Kidney tubule cell (primary cell): ENCODE measurements at places on chromosomes 7 and 10.

- peak; percentile 17 for DNase-seq
These were observed 52.6 kb downstream of the BRI3 start for GRCh38 chr7:98334081-98334480.

DNA sequence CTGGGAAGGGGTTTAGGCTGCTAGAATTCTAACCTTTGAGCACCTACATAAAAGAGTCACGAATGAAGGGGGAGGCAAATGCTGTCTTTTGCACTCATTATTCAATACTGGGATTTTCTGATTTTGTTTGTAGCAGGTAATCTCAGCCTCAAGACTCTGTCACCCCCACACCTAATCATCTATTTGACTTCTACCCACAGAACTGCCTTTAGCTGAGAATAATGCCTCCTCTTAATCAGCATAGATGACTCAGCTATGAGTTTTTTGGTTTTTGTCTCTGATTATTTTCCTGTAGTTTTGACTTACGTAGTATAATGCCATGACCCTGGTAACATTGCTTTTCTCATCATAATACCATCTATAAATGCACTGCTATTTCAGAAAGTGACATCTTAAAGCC lies 42.7 kb upstream of the CACNB2 start:
- DNase-seq, result peak; percentile 17

GRCh38 chr10:11573497-11573896 lies 38.0 kb downstream of the USP6NL start:
- peak; percentile 18 for DNase-seq

DNA sequence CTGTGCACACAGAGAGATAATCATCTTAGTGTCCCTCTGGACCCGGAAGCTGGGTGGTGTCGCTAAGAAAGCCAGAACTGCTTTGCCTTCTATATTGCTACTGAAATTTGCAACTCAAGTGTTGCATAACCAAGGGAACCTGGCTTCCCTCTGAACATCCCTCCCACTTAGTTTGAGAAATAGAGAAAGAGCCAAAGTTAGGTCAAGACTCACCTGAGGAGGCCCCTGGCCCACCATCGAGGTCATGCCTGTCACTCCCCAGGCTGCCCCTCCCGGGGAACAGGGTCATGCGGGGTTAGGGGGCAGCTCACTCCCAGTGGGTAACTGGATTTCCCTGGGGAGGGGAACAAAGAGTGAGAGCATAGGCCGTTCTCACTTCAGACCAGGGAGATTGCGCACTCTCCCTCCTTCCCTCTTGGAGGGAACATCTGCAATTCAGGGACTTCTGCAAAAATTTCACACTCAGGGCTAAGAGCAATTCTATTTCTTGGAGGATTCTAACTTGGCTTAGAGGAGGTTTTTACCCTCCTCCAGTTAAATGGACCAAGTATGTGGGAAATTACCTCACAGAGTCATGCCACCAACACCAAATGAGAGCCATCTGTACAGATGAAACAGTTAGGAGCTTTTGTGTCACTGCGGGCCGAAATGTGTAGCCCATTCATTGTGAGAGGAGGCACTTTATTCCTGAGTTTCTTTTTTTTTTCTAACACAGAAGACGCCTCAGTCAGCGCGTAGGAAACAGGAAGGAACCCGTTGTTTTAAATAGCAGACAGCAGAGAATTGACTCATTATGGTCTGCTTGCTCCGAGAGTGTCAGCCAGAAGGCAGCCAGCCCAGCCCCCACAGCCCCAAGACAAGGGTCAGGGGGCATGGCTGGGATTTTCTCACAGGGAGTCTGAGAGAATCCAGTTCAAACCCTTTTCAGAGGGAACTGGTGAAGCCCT lies 221.3 kb downstream of the ARHGAP12 start:
- DNase-seq, result peak; percentile 65

DNA sequence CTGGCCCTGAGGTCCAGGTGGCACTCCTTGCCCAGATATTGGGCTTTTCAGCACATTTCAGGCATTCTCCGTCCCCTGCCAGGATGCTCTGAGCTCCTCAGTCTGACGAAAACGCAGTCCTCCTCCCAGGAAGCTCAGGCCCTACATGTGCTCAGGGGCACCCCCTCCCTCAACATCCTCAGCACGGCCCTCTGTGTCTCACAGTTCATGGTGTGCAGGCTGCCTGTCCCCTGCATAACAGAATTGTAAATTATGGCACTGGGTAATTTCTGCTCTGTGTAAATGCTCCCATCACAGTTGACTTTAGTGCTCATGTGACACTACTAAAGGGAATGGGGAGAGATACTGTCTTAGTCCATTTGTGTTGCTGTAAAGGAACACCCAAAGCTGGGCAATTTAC lies 563.8 kb downstream of the DNAJB6 start:
- DNase-seq, result no peak

DNA sequence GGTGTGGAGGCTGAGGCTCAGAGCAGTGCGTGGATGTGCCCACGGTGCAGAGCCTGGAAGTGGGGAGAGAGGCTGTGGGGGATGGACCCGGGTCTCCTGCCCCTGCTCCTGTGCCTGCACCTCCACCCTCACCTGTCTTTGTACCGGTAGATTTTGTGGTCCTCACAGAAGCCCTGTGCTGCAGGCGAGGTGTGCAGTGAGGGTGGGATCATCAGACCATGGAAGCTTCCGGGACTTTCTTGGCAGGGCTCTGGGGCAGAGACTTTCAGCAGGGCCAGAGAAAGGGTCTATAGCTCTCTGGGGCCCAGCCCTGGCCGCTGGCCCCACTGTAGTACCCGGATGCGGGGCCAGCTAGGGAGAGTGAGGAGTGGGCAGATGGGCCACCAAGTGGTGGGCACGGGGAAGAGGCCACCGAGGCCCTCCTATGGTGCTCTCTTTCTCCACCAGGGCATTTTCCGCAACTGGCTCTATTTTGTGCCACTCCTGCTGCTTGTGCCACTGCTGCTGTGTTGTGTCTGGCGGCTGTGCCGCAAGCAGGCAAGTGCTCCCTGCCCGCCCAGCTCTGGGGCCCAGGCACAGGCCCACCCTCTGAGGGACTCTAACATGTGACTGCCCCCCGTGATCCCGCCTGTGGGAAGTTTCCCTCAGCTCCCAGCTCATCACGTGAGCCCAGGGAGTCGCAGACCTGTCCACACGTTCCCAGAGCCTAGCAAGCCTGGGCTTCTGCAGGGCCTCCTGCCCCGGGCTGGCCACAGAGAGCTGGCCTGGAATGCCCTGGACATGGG lies 22.1 kb downstream of the ANTXRL start:
- no peak for DNase-seq

- no peak for DNase-seq
These were observed 116.8 kb downstream of the PDE1C start for GRCh38 chr7:31953432-31953831.

DNA sequence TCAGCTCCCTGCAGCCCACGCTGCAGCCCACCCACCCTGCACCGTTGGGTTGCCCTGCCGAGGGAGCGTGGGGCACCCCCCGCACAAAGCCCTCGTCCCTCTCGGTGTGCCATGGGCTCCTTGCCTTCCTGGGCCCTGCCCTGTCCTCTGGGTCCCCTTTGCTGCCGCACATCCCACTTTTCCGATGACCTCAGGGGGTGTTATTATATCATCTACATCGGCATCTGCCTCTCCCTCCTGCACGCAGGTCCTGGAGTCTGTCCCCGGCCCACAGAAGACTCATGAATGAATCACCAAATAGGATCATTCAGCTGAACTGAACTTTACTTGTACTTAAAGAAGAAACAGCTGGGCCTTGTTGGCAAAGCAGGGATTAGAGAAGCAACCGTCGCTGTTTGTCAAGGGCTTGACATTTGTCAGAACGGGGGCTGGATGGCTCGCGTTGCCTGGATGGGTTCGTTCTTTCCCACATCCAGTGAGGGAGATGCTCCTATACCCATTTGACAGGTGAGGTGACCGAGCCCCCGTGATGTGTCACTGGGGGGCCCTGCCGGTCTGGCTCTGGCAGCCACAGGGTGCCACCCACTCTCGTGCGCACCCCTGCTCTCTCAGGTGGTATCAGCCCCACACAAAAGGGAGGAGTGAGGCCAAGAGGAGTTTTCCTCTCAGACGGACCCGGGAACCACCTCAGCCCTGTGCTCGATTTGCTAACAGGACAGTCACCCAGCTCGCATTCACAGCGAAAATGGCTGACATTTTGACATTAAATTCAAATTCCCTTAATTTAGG lies 58.6 kb upstream of the EBF3 start:
- no peak for DNase-seq

DNA sequence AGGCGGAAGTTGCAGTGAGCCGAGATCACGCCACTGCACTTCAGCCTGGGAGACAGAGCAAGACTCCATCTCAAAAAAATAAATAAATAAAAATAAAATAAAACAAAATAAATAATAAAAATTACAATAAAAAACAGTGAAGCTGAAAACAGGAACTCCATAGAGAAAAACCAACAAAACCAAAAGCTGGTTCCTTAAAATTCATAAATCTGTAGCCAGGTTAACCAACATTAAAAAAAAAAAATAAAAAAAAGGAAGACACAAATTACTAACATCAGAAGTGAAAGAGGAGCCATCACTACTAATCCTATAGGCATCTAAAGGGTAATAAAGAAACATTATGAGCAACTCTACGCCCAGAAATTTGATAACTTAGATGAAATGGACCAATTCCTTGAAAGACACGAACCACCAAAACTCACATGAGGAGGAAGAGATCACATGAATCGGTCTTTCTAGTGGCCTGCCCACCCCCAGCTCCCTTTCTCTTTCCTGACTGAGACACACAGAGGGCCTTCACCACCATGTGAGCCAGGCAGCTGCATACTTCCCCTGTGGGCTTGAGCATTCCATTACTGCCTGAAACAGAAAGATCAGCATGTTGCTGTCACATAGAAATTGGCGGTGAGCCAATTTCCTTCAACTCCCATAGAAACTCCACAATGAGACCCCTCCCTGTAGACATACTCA lies 208.7 kb downstream of the MAD1L1 start:
- no peak for DNase-seq

GRCh38 chr7:57407125-57407524 lies 42.9 kb upstream of the ZNF716 start:
- no peak for DNase-seq

DNA sequence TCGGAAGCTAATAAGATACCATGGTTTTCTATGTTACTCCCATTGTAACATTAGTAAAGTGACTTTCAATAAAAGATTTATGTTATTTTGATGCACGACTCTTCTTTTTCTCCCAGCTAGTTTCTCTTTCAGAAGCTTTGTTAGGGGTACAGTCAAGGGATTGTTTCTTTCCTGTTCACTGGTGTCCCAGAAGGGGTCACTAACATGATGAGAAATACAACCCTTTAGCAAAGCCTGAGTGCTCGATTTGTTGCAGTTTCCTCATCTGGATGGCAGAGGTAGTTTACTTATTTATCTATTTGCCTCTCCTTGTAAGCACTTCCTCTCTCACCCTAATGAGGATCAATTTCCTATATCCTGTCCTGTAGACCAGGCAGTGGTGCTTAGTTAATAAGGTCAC lies 17.0 kb downstream of the SRI start:
- no peak for DNase-seq

DNA sequence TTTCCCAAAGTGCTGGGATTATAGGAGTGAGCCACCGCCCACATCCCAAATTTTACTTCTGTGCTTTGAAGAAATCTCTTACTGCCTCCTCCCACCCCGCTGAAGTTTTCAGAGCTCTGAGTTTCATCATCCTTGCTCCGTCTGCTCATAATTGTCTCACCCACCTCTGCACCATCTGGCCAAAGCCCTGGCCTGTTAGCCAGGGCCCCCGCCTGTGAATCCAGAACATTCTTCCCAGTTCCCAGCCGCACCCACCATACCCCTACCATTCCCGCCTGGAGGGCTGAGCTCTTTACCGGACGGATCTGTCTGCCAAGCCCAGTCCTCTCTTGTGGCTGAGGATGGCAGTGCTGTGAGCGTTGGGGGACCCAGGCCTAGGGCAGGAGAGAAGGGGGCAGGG lies 14.5 kb downstream of the SSC4D start:
- DNase-seq, result no peak

DNA sequence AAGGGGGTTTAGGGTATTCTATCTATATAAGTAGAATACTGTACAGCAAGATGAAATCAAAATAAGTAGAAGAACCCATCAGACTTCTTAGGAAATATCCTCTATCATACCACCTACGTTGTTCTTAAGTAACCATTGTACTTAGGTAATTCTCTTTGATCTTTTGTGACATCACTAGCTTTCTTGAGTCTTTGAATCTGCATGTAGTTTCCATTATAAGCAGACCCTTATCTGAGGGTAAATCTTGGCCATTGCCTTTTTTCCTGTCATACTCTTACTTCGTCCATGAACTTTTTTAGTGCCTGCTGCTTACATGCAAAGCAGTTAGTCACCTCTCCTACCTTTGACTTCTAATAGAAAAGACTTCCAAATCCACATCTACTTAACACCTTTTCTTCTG lies 49.0 kb downstream of the WAC start:
- DNase-seq, result no peak

DNA sequence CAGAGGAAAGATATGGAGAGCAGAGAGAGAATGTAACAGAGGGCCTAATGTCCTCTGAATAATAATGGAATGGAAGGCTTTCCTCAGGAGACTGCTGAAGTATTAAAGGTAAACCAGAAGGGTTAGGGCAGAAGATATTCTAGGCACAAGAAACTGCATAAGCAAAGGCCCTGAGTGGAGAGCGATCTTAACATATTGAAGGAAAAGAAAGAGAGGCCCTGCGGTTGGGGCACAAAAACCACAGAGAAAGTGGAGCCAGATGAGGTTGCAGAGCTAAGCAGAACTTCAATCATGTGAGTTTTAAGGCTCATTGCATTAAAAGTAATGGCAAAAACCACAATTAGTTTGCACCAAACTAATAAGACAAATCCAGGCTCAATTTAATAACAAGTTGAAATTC lies 115.8 kb upstream of the VSTM2A start:
- no peak for DNase-seq

DNA sequence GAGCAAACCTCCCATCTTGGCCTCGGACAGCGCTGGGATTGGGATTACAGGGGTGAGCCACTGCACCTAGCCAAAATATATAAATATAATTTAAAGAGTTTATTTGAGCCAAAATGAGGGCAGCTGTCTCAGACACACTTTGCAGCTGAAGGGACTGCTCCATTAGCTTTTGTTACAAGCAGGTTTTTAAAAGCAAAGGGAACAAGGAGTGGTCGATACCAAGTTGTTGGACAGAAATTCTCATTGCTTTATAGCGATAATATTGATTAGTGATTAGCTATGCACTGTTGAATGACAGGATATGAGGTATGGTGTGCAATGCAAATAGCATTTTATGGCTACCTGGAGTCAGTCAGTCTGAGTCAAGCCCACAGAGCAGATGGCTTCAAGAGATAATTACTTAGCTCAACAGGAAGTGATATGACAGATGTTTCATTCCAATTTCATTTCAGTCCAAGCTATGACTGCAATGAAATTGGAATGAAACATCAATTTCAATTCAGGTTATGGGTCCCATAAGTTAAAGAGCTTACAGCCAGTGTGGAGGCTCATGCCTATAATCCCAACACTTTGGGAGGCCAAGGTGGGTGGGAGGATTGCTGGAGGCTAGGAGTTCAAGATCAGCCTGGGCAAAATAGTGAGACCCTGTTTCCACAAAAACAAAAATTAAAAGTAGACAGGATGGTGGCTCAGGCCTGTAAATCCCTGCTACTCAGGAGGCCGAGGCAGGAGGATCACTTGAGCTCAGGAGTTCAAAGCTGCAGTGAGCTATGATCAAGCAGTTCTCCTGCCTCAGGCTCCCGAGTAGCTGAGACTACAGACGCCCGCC lies 23.1 kb downstream of the TYW1 start:
- DNase-seq, result peak; percentile 52
